ENCODE measurements at places on chromosomes 7 and 10.

DNA sequence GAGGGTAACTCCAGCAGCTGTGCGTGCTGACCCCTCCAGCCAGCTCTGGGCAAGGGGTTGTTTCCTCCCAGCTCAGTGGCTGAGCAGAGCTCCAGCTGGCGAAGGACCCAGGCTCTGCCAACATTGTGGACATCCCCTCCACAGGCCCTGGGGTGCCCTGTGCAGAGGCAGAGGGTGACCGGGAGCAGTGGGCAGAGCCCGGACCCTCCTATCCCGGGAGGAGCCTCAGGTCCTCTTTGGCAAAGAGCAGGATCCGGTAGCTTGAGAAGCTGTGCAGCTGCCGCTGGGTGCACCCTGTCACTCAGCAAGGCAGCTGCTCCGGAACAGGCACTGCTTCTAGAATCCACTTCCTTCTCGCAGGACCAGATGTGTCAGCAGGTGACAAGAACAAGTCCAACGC lies 175.9 kb downstream of the EBF3 start:
- no peak for DNase-seq

DNA sequence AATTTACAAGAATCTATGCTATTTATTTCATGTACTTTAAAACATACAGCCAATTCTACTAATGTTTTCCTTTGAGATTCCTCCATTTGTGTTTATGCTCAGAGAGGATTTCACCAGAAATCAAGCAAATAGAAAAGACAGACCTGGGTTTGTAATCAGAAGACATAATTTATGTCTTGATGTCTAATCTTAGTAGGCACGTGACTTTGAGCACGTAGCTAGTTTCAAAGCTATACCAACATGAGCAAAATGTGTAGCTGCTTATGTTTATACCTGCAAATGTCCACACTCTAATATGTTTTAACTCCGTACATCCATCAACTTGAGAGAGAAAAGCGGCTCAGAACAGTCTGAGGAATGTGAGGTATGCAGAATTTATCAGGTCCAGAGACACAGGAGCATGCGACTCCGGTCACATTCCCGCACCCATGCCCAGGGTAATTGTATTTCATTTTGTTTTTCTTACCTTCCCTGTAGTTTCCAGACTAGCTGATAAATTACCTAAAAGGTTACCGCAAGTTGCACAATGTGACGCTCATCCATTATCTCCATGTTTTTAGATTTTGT lies 40.0 kb downstream of the SVOPL start:
- DNase-seq: no peak

GRCh38 chr10:78305311-78305710 lies 271.6 kb downstream of the RPS24 start:
- DNase-seq: no peak

DNA sequence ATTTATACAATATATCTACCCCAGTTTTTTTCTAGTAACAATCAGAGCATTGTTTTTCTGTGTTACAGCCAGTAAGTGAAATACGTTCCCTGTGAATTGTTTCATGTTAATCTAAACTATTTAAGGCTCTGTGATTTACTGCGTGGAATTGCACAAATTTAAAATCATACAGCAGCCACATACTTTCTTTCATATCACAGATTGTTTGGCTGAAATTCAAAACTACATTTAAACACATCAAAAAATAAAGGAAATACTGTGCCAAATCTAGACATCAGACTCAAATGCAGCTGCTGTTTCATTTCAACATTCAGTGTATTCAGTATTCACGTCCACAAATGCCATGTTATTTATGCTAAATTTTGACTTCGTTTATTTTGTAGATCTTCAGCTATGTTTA lies 242.6 kb upstream of the HGF start:
- DNase-seq: no peak

DNA sequence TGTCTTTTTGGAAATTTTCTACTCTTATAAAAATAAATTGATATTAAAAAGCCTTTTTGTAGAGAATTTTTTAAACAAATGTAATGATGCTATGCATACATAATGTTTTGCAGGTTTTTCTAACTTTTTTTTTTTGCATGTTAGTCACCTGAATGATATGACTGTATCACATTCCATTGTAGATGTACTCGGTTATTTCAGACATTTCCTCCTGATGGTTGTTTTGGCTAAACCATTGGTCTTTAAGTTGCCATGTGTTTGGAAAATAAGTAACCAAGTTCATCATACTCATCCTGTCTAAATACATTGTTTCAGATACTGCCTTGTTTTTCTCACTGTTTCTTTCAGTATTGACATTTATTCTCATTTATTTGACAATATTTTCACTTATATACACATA lies 25.8 kb downstream of the NHLRC2 start:
- DNase-seq: no peak

- no peak for DNase-seq
Measured at GRCh38 chr10:17387861-17388503, 66.4 kb downstream of the ST8SIA6 start.

GRCh38 chr7:12314199-12314598 lies 89.5 kb downstream of the VWDE start:
- no peak for DNase-seq

DNA sequence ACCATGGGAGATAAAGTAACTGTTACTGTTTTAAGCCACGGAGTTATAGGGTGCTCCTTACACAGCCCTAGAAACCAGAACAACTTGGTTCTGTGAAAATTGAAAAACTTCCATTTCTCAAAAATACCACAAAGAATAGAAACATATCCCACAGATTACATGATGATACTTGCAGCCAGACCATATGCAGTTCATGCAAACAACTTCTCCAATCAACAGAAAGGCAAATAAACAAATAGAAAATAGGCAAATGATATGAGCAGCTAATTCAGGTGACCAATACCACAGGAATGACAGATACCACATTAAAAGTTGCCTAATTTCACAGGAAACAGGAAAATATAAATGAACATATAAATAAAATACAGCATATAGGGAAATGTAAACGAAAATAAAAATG lies 297.5 kb downstream of the HTR7 start:
- DNase-seq: no peak

DNA sequence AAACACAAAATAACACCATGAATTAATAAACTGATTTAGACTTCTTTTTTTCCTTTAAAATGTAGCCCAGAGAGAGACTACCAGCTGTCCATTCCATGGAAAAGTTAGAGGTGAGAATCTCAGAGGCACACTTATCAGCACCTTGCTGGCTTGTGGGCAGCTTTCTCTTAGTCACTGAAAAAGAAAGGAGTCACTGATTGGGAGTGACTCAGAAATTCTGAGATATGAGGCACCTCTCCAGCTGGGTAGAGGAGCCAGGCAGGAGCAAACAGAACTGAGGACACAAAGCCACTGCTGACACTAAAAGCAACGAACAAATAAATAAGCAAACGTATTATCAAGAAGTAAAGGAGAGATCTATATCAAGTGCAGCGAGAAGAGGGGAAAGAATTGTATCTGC lies 310.6 kb downstream of the PARD3 start:
- DNase-seq: no peak

DNA sequence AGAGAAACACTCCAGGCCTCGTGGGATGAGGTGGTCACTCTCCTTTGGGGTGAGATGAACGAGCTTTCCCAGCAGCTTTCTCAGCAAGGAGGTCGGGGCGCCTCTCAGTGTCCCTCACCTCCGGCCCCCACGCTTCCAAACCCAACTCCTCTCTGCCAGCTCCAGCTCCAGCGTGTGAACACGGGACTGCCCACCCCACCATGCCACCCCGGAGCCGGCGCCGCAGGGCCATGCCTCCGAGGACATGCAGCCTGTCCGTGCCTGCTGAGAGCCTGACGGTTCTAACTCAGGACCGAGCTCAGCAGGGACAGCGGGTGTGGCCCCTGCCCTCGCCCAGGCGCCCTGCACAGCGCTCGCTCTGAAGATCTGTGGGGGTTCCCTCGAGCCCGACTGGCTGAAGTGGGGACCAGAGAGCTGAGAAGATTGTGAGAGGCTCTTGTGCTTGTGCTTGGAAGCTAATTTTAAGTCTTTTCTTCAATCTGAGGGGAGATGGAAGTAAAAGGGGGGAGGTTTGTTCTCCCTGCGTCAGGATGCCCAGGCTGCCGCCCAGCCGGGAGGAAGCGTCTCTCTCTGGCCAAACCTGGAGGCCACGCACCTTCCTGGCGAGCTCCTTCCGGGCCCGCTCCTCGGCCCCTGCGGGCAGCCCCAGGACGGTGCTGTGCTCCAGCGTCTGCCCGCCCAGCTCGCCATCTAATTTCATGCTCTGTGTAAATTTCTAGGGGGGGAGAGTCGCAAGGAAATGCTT lies 5.1 kb upstream of the ADAM8 start:
- DNase-seq: no peak
